ENCODE measurements at places on chromosomes 7 and 10.

DNA sequence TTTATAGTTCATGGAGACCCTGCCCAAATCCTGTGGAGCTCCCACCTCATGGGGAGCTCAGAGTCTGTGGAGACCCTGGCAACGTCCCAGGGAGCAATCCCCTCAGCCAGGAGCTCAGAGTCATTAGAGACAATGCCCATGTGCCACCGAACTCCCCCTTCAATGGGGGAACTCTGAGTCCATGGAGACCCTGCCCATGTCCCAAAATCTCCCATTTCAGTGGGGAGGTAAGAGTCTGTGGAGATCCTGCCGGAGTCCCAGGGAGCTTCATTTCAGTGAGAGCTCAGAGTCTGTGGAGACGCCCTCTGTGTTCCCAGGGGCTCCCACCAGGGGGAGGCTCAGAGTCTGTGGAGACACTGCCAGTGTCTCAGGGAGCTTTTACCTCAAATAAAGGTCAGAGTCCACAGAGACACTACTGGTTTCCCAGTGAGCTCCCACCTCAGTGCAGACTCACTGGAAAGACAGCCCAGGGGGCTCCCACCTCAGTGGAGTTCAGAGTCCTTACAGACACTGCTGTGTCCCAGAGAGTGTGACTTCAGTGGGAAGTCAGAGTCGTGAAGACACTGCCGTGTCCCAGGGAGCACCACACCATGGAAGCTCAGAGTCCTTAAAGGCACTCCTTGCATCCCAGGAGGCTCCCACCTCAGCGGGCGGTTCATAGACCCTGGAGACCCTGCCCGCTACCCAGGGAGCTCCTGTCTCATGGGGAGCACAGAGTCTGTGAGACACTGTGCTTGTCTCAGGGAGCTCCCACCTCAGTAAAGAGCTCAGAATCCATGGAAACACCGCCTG, 5.0 kb downstream of the MYO1G start:
- DNase-seq: no peak

- peak; percentile 92 for DNase-seq
Observed at GRCh38 chr10:121598263-121599249, at the start of gene FGFR2. FGFR2 (minus strand) TSS chr10:121598444; CDS start chr10:121593817, 4,627 bp downstream.

- DNase-seq: no peak
Observed at GRCh38 chr7:132464740-132465139, 111.5 kb downstream of the PLXNA4 start.

GRCh38 chr7:43021431-43021830, 89.3 kb downstream of the MRPL32 start:
- no peak for DNase-seq

GRCh38 chr10:58919927-58920654, 256.4 kb upstream of the PHYHIPL start:
- no peak for DNase-seq

GRCh38 chr7:44867073-44867995, 18.0 kb downstream of the PURB start:
- no peak for DNase-seq

Data from 8988T (cell line).